ENCODE measurements at places on chromosomes 13 and 19.

DNA sequence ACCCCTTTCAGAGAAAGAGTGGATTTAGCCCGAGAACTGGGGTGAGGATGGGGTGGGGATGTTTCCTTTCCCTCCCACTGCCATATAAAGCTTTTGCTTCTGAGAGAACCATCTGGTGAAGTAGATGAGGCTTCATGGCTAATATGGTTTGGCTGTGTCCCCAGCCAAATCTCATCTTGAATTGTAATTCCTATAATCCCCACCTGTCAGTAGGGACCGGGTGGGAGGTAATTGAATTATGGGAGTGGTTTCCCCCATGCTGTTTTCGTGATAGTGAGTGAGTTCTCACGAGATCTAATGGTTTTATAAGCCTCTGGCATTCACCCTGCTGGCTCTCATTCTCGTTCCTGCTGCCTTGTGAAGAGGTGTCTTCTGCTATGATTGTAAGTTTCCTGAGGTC lies 270.9 kb downstream of the LMO7 start:
- DNase-seq: no peak

DNA sequence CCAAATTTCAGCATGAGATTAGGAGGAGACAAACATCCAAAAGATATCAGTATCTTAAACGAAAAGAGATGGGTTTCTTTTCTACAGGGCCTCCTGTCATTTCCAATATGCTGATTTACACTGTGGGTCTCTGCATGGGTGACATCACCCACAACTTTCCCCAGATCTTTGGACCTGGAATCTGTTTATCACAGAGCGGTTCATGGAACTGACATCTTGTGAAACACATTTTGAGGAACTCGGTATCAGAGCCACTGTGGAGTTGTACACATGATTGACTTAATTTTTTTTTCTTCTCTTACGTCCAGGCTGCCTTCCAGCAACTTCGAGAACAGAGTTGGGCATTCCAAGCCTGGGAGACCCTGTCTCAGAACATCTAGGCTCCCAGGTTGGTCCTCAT lies 80.2 kb upstream of the SERP2 start:
- DNase-seq: no peak

DNA sequence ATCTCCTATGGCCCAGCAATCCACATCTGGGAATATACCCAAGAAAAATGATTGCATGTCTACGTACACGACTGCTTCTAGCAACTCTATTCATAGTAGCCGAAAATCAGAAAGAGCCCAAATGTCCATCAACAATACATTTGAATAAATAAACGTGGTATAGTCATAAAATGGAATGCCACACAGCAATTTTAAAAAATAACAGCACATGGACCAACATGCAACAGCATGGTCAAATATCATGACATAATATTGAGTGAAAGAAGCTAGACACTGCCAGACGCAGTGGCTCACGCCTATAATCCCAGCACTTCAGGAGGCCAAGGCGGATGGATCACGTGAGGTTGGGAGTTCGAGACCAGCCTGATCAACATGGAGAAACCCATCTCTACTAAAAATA lies 16.3 kb downstream of the TEX101 start:
- no peak for DNase-seq

GRCh38 chr19:12606796-12607195 lies 3.8 kb downstream of the ZNF490 start:
- DNase-seq: no peak

- DNase-seq: no peak
Observed at GRCh38 chr13:103222683-103223082, 156.5 kb upstream of the SLC10A2 start.

GRCh38 chr13:48593536-48593935 lies 60.2 kb upstream of the CYSLTR2 start:
- DNase-seq: no peak
